T-helper 2 cell treated with Interferon-gamma antibody and Interleukin-4, amounts not matched to agents 100 ng/mL and 5 ng/mL, for 36 hours (primary cell): ENCODE measurements at places on chromosomes 2 and 18. TPM values are rescaled to one million over a fixed set of nuclear protein-coding genes. Genes with fewer than 3 reads are reported as not detected.

Gene ETAA1
- 9.5 and 9.8 TPM in 2 replicates for total RNA-seq

Gene TSPYL6
- not detected in 2 replicates for total RNA-seq

Gene SERPINB7
- not detected in 2 replicates for total RNA-seq

Gene STARD6
- 0.27 TPM in 1 of 2 replicates, not detected in the other for total RNA-seq

Gene RAB6C
- not detected in 2 replicates for total RNA-seq

Gene CNTNAP5
- not detected in 2 replicates for total RNA-seq

Gene PLEKHM3
- total RNA-seq = 5.7 and 6.1 TPM in 2 replicates

Gene ZSWIM2
- not detected in 2 replicates for total RNA-seq

Gene ALPP
- total RNA-seq = not detected in 2 replicates

Gene COL4A3
- not detected in 2 replicates for total RNA-seq

Gene TRIM54
- 0.16 TPM in 1 of 2 replicates, not detected in the other for total RNA-seq

Gene NYAP2
- total RNA-seq = not detected in 2 replicates

Gene MAT2A
- total RNA-seq = 327 and 333 TPM in 2 replicates

Gene TNFRSF11A
- 29.6 and 30.8 TPM in 2 replicates for total RNA-seq

Gene BCL11A
- 0.05 TPM in 1 of 2 replicates, not detected in the other for total RNA-seq

Gene COBLL1
- total RNA-seq = 0.02 TPM in 1 of 2 replicates, not detected in the other

Gene SLC35F5
- 17.8 and 22.9 TPM in 2 replicates for total RNA-seq

Gene CIB4
- not detected in 2 replicates for total RNA-seq

Gene CPO
- not detected in 2 replicates for total RNA-seq

Gene ACTG2
- total RNA-seq = not detected in 2 replicates

Gene TM4SF20
- not detected in 2 replicates for total RNA-seq

Gene GPR75
- 3.5 and 3.6 TPM in 2 replicates for total RNA-seq

Gene TMX3
- 61.9 and 64.4 TPM in 2 replicates for total RNA-seq

Gene CRYGC
- not detected in 2 replicates for total RNA-seq

Gene VWC2L
- not detected in 2 replicates for total RNA-seq

Gene HAAO
- 2.2 and 2.4 TPM in 2 replicates for total RNA-seq

Gene SCLY
- total RNA-seq = 40.4 and 40.5 TPM in 2 replicates

Gene GPR45
- total RNA-seq = not detected in 2 replicates

Gene DIPK1C
- not detected in 2 replicates for total RNA-seq

Gene ARHGEF33
- total RNA-seq = 0.32 TPM in 1 of 2 replicates, not detected in the other

Gene R3HDM1
- 44.5 and 53.6 TPM in 2 replicates for total RNA-seq

Gene ZNF804A
- not detected in 2 replicates for total RNA-seq

Gene FNDC4
- total RNA-seq = not detected in 2 replicates

Gene OR6B2
- not detected in 2 replicates for total RNA-seq
